ENCODE measurements at places on chromosomes 5 and 9.
A peak's percentile ranks its signal among the peaks of the same experiment; 100 is the strongest.

DNA sequence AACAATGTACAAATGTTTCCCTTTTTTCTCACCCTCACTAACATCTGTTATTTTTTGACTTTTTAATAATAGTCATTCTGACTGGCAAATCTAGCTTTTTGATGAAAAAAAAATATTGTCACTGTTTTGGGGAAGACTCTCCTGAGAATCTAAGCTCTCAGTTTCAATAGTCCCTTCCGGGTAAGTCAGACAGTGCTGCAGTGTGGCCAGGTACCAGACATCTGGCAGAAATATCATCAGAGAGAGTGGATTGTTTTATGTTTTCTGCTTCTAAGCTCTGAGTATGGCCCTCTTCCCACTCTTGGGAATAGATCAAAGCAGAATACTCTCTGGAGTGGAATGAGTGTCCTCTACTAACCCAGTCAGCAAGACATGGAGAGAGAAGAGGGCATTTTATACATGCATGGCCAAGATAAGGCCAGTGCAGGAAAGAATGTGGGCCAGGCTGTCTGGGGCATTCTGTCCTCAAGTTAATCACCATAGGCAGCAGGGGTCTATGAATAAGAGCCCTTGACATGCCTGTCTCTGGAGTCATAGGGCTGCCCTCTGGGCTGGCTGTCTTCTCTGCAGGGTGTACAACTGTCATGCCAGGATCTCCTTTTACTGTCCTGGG, 38.5 kb upstream of the OR2S2 start:
- DNase-seq = no peak

DNA sequence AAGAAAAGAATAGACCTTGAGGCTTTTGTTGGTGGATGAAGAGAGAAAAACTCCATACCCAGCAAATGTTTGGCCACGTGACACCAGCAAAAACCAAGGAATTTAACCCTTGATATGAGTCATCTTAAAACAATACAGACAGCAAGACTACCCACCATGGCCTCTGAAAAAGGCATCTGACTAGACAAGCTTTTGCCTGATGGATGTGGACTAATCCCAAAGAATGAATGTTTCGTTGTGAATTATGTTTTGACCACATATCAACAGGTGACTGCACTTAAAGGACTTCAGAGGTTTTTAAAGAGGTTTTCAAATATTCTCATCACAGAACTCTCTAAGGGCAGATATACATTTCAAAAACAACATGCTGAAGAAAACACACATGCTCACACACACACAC, 33.0 kb upstream of the SLC1A3 start:
- DNase-seq = no peak

DNA sequence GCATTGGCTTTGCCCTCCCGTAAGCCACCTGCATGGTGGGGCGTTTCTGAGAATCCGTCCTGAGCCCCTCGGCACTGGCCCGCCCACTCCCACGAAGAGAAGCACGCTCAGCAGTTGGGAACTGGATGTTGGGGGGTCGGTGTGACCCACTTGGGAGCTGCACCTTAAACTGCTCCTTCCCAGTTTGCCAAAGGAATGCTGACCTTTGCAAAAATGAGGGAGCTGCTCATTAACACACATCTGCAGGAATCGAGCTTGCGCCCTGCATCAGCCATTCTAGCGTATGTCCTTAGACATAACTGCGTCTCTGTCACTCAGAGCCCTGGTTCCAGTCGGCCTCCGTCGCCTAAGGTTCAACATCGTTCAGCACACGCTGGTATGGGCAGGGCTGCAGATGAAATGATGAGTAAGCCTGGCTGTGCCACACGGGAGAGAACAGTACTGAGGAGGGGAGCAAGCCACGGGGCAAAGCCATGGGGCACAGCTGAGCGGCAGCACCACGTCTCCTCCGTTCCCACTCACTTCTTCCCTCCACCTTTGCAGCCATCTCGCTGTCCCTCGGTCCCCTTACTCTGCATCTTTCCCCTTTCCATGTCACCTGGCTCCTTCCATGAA, 28.8 kb upstream of the NCS1 start:
- no peak for DNase-seq

GRCh38 chr5:142515036-142515435, 170.9 kb downstream of the FGF1 start:
- DNase-seq = no peak

DNA sequence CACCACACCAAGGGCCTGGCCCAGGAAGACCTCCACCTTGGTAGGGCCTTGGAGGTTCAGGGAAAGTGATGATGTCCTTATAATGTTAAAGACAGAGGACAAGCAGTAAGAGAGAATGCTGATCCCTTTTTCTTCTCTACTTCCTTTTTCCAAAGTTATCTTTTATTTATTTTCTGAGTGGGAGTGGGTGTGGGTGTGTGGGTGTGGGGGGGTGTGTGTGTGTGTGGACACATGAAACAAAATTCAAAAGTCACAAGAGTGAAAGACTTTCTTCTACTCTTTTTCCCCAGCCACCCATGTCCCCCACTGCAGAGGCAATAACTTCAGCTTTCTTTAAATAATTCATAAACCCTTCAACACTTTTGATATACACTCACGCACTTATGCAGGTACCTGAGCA, 70.8 kb downstream of the ROR2 start:
- no peak for DNase-seq

GRCh38 chr9:24488896-24489295, 56.8 kb downstream of the IZUMO3 start:
- no peak for DNase-seq

GRCh38 chr9:86452201-86452828, 98.1 kb upstream of the TUT7 start:
- no peak for DNase-seq

DNA sequence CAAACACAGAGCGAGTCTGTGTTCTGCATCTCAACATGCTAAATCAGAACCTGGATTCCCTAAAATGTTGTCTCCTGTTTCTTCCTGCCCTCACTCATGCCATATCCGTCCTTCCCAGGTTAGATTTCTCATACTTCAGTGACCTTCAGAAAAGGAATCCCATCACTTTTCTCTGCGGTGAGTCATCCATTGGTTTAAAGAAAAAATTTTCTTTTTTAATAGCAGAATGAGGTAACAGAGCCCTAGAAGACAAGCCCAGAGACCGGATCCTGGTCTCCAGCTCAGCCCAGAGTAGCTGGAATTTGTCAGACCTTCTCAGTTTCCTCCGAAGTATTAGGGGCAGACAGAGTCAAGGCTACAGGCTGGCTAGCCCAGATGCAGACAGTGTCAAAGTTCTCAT, 143.2 kb upstream of the DMRT1 start:
- no peak for DNase-seq

GRCh38 chr9:93826209-93826608, 128.9 kb downstream of the BARX1 start:
- peak; percentile 55 for DNase-seq

GRCh38 chr5:168681556-168682183, 102.5 kb upstream of the PANK3 start:
- DNase-seq = no peak

GRCh38 chr5:61115968-61116367, 46.3 kb downstream of the SMIM15 start:
- no peak for DNase-seq

- DNase-seq = no peak
Observed at GRCh38 chr5:173744551-173744950, 128.1 kb upstream of the BOD1 start.

Data from activated naive CD4-positive, alpha-beta T cell treated with anti-CD3 and anti-CD28 coated beads, Interleukin-2, amount 50 U/mL, for 16 hours (primary cell).